Kidney (tissue), 22 donors: ENCODE measurements at places on chromosomes 6 and 20. TPM values are rescaled to one million over a fixed set of nuclear protein-coding genes. Genes with fewer than 3 reads are reported as not detected.
A peak's percentile ranks its signal among the peaks of the same experiment; 100 is the strongest.

DNA sequence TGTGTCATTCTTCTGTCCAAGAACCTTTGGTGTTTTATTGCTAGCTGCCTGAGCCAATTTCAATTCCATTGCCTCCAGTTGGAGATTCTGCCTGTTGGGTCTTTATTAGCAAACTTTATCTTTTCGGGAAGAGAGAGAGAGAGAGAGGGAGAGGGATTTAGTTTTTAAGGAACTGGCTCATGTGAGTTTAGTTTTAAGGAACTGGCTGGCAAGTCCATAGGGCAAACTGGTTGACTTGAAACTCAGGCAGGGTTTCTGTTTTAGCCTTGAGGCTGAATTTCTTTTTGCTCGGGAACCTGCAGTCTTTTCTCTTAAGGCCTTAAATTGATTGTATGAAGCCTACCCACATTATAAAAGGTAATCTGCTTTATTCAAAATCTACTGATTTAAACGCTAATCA, 23.0 kb downstream of the BCKDHB start:
- H3K4me3 ChIP-seq, result no peak overlapping the region
- peaks cover 3% of the 10 kb centered on the region for H3K4me1 ChIP-seq
- H3K36me3 ChIP-seq, result no peaks in the 10 kb centered on the region
- no peak for DNase-seq

DNA sequence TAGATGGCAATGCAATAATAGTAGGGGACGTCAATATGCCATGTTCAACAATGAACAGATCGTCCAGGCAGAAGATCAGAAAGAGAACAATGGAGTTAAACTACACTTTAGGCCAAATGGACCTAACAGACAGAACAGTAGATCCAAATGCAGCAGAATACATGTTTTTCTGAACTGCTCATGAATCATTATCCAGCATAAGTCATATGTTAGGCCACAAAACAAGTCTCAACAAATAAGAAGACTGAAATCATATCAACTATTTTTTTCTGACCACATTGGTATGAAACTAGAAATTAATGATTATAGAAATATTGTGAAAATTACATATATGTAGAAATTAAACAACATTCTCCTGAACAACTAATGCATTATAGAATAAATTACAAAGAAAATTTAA, 10.2 kb upstream of the DEFB125 start:
- H3K4me1 ChIP-seq, result no peaks in the 10 kb centered on the region
- no peaks in the 10 kb centered on the region for H3K36me3 ChIP-seq
- no peak overlapping the region for H3K4me3 ChIP-seq
- no peak overlapping the region for H3K27ac ChIP-seq

Gene ADGB
- polyA plus RNA-seq, result not detected

DNA sequence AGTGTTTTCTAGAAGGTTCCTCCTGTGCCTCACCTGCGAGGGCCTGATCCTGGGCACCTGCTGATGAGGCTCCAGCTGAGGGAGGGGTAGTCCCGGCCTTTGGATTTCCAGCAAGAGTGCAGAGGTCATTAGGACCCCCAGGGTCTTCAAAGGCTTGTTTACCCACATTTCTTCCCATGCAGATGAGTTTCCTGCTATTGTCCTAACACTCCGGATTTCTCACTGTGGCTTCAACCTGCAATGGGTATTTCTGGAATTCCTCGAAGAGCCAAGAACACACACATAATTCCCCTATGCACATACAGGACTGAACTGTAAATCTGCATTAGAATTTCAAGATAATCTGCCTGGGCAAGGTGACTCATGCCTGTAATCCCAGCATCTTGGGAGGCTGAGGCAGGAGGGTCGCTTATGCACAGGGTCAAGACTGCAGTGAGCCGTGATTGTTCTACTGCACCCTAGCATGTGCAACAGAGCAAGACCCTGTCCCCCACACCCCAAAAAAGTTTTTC, 53.9 kb downstream of the ADNP start:
- no peaks in the 10 kb centered on the region for H3K4me1 ChIP-seq
- H3K27ac ChIP-seq, result no peak overlapping the region
- no peak for DNase-seq

Gene C4A
- 521 TPM for polyA plus RNA-seq

GRCh38 chr20:653590-654416, 803 bp upstream of the SRXN1 start:
- H3K27ac ChIP-seq, result peak overlapping the region; percentile 6
- peaks cover 2% of the 10 kb centered on the region for H3K36me3 ChIP-seq
- H3K27me3 ChIP-seq, result peaks cover 4% of the 10 kb centered on the region

DNA sequence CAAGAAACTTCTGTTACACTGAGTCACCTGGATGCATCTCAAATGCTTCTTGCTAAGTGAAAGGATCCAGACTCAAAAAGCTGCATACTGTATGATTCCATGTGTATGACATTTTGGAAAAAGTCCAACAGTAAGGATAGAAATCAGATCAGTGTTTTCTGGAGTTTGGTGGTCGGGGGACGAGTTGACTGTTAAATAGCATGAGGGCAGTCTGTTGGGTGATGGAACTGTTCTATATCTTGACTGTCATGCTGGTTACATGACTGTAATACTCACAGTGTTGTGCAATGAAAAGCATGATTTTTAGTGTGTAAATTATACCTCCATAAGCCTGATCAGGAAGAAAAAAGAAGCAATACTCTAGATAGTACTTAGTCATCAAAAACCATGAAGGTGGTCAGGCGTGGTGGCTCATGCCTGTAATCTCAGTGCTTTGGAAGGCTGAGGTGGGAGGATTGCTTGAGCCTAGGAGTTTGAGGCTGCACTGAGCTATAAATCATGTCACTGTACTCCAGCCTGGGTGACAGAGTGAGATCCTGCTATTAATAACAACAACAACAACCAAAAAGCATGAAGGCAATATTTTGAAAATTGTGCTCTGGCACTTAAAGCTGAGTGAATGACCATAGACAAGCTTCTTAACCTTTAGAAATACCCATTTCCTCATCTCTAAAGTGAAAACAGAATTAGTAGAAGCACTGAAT, 30.5 kb upstream of the SASH1 start:
- H3K36me3 ChIP-seq, result no peaks in the 10 kb centered on the region
- no peaks in the 10 kb centered on the region for H3K27me3 ChIP-seq
- no peak overlapping the region for H3K4me3 ChIP-seq
- H3K4me1 ChIP-seq, result no peaks in the 10 kb centered on the region
- H3K27ac ChIP-seq, result no peak overlapping the region
- no peak for DNase-seq

DNA sequence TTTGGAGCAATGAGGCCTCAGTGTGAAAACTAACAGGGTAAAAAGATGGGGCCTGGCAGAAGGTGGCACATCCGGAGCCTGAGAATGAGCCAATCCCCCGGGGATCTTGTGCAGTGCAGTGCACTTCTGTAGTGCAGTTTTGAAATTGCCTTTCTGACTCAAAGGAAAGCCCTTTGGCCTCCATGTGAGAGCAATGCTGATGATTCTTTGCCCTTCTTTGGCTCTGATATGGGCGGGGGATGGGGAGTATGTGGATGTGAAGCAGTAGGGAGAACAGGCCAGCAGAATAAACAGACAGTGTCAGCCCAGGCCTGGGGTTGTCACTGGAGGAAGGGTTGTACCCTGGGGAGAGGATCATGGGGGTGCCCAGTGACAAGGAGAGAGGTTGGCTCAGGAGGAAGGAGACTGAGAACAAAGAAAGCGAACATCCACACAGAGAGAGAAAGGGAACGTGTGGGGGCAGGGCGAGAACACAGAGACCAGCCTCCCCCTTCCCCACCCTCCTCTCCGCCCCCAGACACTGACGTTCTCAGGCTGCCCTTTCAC, 351.2 kb downstream of the CDC5L start:
- peaks cover 3% of the 10 kb centered on the region for H3K4me1 ChIP-seq
- DNase-seq, result no peak
- H3K27ac ChIP-seq, result no peak overlapping the region
- no peak overlapping the region for H3K4me3 ChIP-seq
- H3K36me3 ChIP-seq, result no peaks in the 10 kb centered on the region

GRCh38 chr6:3794092-3794491, 42.6 kb upstream of the PXDC1 start:
- no peaks in the 10 kb centered on the region for H3K27me3 ChIP-seq
- H3K4me1 ChIP-seq, result peaks cover 3% of the 10 kb centered on the region
- DNase-seq, result no peak

DNA sequence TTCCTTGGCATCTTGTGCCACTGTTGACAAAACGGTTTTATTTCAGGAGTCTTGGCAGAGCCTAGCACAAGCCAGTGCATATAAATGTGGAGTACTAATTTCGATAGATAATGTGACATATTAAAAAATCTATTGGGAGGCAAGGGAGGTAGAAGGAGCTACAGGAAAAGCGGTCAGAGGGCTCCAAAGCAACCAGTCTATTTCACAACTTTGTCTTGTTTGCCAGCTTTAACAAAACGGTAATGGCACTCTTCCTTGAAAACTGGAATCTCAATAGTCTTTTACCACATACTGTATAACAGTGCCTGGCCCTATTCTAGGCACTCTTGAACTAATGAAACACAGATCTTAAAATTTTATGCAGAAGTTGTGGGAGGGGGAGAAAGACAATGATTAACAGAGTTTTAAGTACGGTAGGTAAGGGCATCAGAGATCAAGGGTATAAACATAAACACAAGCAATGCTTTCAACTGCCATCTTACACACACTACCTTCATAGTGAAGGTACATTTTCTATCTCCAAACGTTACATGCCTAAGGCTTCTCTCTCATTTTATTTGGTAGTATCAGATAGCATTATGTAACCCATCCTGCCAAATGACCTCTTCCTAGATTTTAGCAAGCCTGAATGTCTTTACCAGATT, 33.5 kb upstream of the SYNCRIP start:
- no peaks in the 10 kb centered on the region for H3K27me3 ChIP-seq
- H3K27ac ChIP-seq, result no peak overlapping the region
- peaks cover 15% of the 10 kb centered on the region for H3K4me1 ChIP-seq
- H3K4me3 ChIP-seq, result peak overlapping the region; percentile 99

Gene FGD2
- 0.97 TPM for polyA plus RNA-seq

GRCh38 chr6:138129190-138129589, 22.0 kb upstream of the PERP start:
- H3K27ac ChIP-seq, result no peak overlapping the region
- no peak overlapping the region for H3K4me3 ChIP-seq
- H3K4me1 ChIP-seq, result no peaks in the 10 kb centered on the region
- no peaks in the 10 kb centered on the region for H3K36me3 ChIP-seq
- DNase-seq, result no peak
